Activated T-cell treated with anti-CD3 and anti-CD28 coated beads for 48 hours (primary cell): ENCODE measurements at places on chromosomes 1 and 21.

GRCh38 chr1:99655376-99655775 lies 9.5 kb downstream of the PALMD start:
- DNase-seq, result no peak

DNA sequence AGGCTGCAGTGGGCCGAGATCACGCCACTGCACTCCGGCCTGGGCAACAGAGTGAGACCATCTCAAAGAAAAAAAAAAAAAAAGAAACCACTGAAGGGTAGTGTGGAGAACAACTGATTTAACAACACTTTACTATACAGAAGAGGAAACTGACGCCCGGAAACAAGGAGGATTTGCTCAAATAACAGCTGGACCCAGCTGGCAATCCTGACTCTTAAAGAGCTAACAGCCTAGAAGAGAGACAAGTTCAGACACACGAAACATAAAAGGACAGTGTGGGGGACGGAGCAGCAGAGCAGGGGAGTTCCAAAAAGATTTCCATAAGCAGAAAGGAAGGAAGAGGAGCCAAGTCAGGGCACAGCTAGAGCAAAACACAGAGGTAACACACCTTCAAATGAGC lies 4.4 kb downstream of the ECHDC2 start:
- no peak for DNase-seq

GRCh38 chr1:233278631-233279030 lies 16.9 kb downstream of the PCNX2 start:
- no peak for DNase-seq

DNA sequence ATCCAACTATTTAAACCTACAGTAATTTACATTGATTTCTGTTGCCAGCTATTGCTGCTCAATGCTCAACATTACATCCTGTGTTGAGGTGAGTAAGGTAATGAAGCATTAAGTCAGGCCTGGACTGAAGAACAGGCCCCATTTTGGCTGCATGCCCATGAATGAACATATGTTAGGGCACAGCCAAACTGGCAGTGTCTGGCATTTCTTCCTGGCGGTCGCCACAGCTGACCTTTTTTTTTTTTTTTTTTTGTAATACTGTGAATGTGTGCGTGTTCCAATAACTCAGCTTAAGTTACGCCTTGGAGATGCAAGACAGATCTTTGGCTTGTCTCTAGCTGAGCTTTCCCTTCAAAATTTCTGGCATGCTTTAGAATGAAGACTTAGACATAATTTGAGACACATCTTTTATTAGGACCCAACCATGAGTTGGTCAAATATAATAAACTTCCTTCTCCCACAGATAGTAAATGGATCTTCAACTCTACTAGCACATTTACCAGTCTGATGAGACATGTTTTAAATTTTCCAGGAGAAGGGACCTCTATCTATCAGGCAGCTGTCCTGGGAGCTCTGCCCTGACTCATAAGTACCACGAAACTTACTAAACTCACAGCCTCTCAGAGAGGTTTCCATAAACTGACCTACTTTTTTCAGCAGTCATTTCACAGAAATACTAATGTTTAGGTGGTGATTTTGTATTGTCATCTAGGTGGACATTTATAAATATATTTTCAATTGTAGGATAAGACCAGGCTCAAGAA lies 341.1 kb upstream of the RUNX1 start:
- DNase-seq, result no peak

- no peak for DNase-seq
Measured at GRCh38 chr1:222421380-222421779, 126.5 kb downstream of the HHIPL2 start.

- DNase-seq, result no peak
Measured at GRCh38 chr1:84598846-84599741, 24.9 kb upstream of the CTBS start.

GRCh38 chr1:177311586-177311985 lies 140.8 kb downstream of the BRINP2 start:
- no peak for DNase-seq
